Osteocyte (in vitro differentiated cells): ENCODE measurements at places on chromosomes 5 and 9.

- no peak overlapping the region for H3K4me3 ChIP-seq
- DNase-seq: no peak
- H3K27ac ChIP-seq: no peak overlapping the region
These were observed 471.0 kb downstream of the EFNA5 start for GRCh38 chr5:107199756-107200155.

DNA sequence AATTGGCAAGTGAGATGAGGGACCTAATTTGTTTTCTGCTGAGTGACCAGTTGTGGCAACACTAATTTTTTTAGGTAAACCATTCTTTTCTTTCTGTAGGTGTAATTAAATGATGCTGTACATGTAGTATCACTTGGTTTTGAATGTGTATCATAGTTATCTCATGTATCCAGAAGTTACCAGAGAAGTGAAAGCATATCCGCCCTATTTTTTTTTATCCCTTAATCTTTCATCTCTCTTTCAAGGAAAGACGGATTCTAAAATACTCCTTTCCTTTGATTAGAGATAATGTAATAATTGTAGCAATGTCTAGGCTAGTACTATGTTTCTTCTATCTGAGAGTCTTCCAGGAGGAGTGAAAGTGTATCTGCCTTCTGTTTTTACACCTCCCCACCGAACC, 7.1 kb downstream of the KDM3B start:
- no peak overlapping the region for H3K4me3 ChIP-seq
- no peak for DNase-seq
- H3K4me1 ChIP-seq: peaks cover 32% of the 10 kb centered on the region
- H3K27me3 ChIP-seq: no peaks in the 10 kb centered on the region
- H3K36me3 ChIP-seq: peaks cover 2% of the 10 kb centered on the region

- no peak overlapping the region for H3K4me3 ChIP-seq
- no peaks in the 10 kb centered on the region for H3K27me3 ChIP-seq
- no peak overlapping the region for H3K27ac ChIP-seq
- H3K4me1 ChIP-seq: no peaks in the 10 kb centered on the region
These were observed 147.2 kb downstream of the IZUMO3 start for GRCh38 chr9:24398466-24398865.

GRCh38 chr5:79236970-79237739, 1.2 kb downstream of the JMY start:
- DNase-seq: no peak
- H3K27ac ChIP-seq: peak overlapping the region; percentile 38
- H3K4me3 ChIP-seq: peak overlapping the region; percentile 85
- H3K4me1 ChIP-seq: peaks cover 37% of the 10 kb centered on the region
- peaks cover 6% of the 10 kb centered on the region for H3K36me3 ChIP-seq
- H3K27me3 ChIP-seq: no peaks in the 10 kb centered on the region

GRCh38 chr9:3675946-3676345, 150.1 kb upstream of the RFX3 start:
- H3K36me3 ChIP-seq: no peaks in the 10 kb centered on the region
- no peak overlapping the region for H3K4me3 ChIP-seq
- no peak for DNase-seq
- no peak overlapping the region for H3K27ac ChIP-seq
- H3K4me1 ChIP-seq: peaks cover 3% of the 10 kb centered on the region

DNA sequence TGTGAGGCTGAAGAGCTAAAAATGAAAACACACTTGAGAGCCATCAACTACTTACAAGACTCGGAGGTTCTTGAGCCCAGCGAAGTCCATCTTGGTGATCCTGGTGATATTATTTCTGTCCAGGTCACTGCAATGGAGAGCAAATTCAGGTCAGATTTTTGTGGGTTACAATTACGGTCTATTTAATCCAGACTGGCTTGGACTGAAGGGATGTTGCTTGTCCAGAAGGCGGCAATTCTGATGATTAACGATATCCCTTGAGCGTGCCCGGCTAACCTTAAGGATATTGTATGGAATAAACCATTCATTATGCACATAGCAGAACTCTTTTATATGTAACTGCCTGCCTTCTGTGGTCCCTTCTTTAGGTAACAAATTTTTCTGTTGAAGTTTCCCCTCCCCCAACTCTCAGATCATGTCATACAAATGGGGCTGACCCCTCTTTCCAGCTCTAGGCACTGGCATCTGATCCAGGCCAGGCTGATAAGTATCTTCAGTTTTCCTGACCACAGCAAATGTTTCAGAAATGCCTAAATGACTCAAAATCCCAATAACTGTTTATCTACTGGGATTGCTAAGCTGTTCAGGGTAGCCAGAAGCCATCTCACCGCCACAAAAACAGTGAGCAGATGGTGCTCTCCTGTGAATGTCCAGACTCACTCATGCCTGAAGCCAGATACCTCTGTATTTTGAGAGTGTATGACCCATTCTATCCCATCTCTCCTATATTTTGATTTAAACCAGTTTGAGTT, 49.4 kb downstream of the SLIT3 start:
- no peak overlapping the region for H3K27ac ChIP-seq
- H3K36me3 ChIP-seq: peaks cover 7% of the 10 kb centered on the region
- DNase-seq: no peak
- H3K4me1 ChIP-seq: peaks cover 12% of the 10 kb centered on the region

- H3K4me3 ChIP-seq: no peak overlapping the region
- no peak overlapping the region for H3K27ac ChIP-seq
- H3K27me3 ChIP-seq: peaks cover 30% of the 10 kb centered on the region
- H3K4me1 ChIP-seq: no peaks in the 10 kb centered on the region
- DNase-seq: peak; percentile 80
These were observed 37.2 kb upstream of the CEP72 start for GRCh38 chr5:574906-575305.

DNA sequence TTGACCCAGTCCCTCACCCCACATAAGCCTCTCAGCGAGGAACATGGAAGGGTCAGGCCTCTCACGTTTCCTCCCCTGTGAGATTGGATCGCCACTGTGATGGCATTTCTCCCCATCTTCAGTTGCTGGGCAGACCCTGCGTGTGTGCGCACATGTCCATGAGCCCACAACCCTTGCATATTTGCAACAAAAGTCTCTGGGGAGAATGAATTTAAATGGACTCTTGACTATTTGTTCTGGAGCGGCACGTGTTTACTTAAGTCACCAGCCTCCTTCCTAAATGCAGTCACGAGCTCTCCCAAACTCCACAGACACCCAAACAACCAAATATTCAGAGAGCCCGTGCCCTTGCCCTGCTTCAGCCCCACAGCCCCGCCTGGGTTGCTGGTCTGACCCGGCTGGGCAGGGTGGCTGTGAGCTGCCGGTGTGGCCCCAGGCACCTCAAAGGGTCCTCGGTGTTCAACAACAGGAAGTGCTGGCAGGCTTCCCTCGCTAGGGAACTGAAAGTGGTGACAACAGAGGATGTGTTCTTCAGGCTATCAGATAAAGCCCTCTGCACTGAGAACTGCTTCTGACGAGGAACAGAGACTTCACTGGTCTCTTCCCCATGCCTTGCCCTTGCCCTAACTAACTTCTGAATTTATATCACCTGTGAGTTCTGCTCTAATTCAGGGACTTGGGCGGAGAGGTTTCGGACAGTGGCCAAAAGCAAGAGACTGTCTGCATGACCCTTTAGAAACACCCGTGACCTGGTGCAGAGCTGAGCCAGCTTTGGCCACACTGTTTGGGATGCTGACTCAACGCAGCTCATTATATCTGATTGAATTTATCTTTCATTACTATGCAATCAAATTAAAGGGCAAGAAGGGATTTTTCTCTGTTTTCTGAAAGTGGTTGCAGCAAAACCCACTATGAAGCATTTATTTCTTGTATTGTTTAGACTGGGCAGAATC, 19.2 kb upstream of the CD180 start:
- no peaks in the 10 kb centered on the region for H3K36me3 ChIP-seq
- peak overlapping the region; percentile 43 for H3K27ac ChIP-seq
- DNase-seq: peak; percentile 82
- H3K27me3 ChIP-seq: peaks cover 12% of the 10 kb centered on the region
- peak overlapping the region; percentile 28 for H3K4me3 ChIP-seq

DNA sequence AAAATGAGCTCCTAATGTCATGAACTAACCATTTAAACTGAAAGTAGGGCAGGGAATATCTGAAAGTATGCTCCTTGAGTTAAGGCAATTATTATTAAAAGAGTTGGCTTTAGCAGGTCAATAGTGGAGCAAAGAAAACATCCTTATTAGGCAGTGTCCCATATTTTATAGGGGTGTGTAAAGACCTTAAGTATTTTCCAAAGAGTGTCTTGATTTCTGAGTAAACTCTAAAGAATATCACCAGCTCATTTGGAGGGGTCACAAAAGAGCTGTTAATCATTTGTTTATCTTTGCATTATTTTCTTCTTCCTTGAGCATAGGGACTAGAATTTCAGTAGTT, 109.3 kb downstream of the MUSK start:
- no peaks in the 10 kb centered on the region for H3K27me3 ChIP-seq
- peaks cover 2% of the 10 kb centered on the region for H3K36me3 ChIP-seq
- no peak for DNase-seq
- no peak overlapping the region for H3K4me3 ChIP-seq
- peaks cover 30% of the 10 kb centered on the region for H3K4me1 ChIP-seq
